Stimulated activated CD4-positive, alpha-beta T cell treated with anti-CD3 and anti-CD28 coated beads, Interleukin-12 subunit alpha, Interleukin-12 subunit beta, amount 100 ng/mL, for 48 hours (primary cell): ENCODE measurements at places on chromosomes 3 and 15.

DNA sequence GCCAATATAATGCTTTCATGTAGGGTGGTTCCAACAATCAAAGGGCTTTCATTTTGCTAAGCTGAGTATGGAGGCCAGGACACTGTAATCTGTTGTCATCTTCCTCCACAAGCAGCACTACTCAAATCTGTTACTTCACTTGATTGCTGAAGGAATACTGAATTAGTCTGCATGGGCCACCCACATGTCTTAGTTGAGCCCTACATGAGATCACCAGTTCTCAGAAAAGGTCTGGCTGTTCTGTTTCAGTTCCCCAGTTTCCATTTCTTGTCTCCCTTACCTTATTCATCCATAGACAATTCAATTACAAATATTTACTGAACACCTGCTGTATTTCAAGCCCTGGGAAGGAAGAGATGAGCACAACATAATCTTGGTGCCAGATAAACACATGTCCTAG is 119.2 kb downstream of the FHIT start:
- DNase-seq = no peak

DNA sequence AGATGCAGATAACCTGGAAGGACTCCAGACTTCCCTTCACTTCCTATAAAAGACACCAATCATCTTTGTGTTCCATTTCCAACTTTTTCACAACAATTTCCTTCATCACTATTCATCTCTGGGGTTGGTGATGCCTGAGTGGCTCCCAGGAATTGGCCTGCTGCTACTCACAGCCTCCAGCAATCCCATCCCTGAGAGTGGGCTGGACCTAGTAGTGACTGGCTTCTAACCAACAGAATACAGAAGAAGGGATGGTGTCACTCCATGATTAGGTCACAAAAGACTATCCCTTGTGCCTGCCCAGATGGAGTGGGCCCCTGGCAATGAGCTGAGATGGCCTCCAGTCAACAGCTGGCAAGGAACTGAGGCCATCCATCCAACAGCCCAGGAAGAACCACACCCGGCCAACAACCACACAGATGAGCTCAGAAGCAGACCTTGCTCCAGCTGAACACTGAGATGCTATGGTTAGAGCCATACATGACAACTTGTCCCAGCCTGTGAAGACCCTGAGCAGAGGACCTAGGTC is 20.9 kb downstream of the OCA2 start:
- DNase-seq = no peak

- DNase-seq = no peak
These were observed 295.1 kb downstream of the SHOX2 start for GRCh38 chr3:157810924-157811718.

- DNase-seq = no peak
These were observed 12.9 kb downstream of the OCA2 start for GRCh38 chr15:28086175-28086703.

DNA sequence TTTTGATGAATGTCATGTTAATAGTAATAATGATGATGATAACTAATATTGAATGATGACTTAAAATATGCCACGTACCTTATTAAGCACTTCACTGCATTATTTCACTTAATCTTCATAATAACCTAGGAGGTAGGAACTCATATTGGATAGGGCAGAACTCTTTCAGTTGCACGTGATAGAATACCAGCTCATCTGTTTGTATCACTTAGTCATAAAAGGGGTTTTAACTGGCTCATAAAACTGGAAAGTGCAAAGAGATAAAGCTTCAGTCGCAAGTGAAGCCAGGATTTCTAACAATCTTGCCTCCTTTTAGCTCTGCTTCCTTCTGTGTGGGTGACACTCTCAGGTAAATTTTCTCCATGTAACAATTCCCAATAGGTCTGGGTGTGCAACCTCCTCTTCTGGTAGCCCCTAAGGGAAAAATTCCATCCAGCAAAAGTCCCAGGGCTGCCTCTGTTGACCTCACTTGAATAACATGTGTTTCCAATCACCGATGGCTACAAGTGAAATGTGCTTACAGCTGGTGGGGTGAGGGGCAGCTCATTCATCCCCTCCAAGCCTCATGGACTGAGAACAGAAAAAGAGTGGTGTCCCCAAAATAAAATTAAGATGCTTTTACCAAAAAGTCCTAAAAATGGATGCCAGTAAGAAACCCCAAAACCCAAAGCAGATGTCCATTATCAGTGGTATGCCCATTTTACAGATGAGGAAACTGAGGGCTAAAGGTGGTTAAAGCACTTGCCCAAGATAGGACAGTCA is 9.3 kb downstream of the GXYLT2 start:
- no peak for DNase-seq

DNA sequence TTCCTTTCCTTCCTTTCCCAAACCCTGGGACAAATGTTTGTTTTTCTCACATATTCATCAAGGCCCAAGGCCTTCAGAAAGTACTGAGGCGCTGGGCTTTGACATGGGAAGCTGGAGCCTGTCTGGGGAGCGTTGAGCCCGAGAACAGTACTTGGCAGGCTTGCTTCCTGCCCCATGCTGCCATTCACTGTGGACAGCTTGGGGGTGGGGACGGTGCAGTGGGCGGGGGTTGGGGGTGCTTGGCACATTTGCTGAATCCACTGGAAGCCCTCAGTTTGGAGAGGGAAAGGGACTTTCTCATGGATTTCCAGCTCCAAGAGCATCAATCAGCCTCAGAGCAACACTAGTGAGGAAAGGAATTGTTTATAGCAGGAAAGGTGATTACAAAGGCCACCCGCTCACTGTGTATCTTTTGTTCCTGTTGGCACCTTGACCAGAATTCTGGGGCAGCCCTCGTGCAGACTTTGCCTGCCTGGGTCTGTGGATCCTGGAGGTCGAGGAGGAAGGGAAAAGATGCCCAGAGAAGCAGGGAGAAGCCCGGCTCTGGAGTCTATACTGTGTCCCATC is 199.8 kb upstream of the RGMA start:
- no peak for DNase-seq

DNA sequence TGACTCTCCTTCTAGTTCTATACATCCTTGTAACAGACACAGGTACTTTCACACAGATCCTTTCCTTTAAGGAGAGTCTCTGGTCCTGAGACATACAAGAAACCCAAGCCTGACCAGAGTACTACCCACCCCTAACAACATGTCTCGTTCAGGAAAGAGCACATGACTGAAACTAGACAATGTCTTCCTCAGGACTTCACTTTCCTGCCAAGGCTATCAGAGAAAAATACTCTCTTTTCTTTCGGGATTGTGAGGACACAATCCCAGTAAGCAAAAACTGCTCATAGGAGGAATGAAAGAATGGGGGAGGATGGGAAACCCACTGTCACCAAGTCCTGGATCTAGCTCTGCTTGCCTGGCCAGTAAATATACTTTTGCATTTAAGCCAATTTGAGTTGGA is 11.5 kb upstream of the ANKRD28 start:
- no peak for DNase-seq

GRCh38 chr3:38121832-38122461 is 15.0 kb downstream of the ACAA1 start:
- DNase-seq = no peak

DNA sequence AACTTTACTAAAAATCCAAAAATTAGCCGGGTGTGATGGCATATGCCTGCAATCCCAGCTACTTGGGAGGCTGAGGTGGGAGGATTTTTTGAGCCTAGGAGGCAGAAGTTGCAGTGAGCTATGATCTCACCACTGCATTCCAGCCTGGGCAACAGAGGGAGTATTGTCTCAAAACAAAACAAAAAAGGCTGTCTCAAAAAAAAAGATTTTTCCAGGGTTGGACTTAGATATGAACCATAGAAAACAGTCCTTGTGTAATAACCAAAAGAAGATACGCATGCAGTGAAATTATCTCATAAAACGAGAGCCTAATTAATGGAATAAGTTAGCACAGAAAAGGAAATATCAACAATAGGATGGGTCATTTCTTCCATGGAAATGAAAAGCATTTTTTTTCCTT is 320.4 kb upstream of the RASGRP1 start:
- DNase-seq = no peak

DNA sequence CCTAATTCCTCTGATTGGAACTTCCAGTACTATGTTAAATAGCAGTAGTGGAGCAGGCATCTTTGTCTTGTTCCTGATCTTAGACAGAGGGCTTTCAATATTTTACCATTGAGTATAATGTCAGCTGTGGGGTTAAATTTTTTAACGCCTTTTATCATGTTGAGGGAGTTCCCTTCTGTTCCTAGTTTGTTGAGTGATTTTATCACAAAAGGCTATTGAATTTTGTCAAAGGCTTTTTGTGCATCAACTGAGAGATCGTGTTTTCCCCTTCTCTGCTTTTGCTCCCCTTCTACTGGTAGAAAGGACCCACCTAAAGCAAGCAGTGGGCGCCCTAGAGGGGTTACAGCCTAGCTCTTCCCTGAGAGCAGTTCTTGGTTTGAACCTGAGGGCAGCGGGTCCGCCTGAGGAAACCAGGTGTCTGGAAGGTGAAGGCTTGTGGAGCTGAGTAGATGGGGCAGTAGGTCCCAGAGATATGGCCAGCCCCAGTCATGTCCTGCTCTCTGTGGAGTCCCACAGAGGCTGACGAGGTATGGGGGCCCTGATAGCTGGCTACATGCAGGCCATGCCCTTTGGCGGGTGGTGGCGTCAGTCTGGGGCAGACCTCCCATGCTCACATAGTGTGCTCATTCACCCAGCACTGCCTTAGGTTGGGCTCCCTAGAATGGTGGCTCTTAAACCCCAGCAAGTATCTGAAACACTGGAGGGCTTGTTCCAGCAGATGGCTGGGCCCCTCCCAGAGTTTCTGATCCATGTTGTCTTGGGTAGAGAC is 11.3 kb downstream of the HDAC11 start:
- DNase-seq = no peak

DNA sequence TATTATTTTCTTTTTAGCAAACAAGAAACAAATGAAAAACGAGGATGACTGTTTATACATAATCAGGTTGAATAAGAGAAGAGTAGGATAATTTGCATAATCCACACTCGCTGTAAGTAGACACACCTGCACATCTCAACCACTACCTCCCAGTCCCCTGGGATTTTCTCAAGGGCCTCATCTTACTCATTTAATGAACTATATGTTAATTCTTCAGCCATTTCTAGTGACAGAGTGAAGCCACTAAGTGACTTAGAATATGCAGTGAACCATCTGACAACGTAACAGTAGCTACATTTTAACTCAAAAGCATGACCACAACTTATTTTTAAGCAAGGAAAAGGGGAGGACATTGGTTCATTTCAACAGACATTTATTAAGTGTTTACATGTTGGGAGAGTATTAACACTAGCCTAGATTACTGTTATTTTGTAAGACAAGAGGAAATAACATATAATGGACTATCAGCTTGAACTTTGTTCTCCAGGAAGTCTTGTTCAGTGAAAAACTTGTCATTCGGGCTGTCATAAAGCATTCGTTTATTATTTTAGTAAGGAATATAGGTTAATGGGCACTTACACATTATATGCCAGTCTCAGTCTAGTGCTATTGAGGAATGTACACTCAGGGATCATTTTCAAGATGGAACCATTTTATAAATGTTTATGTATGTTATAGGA is 173.0 kb upstream of the ROBO2 start:
- no peak for DNase-seq

DNA sequence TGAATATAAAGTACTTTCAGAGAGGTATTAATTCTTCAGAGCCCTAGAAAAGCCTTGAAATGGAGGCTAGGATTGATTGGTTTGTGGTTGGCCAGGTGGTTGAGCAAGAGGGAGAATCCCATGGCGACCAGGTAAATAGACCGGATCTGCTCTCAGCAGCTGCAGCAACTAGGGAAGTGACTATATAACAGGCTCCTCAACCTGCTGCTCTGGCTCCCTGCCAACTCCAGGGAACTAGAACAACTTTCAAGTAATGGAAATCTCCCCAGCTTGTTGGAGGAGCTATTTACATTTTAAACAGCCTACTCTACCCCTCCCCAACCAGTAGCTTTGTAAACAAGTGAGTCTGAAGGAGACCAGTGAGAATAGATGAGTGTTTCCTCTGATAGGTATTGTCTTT is 121.8 kb upstream of the CADM2 start:
- no peak for DNase-seq

DNA sequence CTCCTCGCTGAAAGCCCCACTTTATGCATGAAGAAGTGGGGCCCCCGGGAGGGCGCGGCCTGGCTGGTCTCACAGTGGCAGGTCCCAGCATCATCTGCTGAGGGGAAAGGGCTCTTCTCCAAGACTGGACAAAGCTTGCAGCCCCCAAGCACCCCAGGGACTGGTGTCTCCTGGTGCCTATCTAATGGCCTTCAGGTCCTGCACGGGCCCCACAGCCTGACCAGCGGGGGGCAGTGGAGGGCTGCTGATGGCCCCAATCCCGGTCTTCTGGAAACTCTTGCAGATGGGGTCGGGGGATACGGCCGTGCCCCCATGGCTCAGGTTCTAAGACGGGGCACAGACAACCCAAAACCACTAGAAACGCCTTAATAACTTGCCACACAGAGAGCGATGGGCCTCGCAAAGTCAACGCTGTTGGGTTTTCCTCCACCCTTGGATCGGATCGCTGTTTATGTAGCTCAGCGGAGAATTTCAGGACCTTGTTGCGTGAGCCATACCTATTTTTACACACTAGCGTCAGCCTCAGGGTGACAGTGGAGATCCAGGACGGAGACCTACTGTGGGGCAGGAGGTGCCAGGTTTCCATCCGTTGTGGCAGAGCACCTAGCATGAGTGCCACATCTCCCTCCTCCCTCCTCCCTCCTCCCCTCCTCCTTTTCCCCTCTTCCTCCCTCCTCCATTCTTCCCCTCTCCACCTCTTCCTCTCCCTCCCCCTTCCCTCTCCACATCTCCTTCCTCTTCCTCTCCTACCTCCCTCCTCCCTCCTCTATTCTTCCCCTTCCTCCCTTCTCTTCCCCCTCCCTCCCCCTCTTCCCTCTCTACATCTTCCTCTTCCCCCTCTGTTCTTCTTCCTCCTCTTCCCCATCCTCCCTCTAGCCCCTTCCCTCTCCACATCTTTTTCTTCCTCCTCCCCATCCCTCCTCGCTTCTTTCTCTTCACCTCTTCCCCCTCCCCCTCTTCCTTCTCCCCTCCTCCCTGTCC is 79.3 kb upstream of the ALDH1L1 start:
- DNase-seq = peak; percentile 1

DNA sequence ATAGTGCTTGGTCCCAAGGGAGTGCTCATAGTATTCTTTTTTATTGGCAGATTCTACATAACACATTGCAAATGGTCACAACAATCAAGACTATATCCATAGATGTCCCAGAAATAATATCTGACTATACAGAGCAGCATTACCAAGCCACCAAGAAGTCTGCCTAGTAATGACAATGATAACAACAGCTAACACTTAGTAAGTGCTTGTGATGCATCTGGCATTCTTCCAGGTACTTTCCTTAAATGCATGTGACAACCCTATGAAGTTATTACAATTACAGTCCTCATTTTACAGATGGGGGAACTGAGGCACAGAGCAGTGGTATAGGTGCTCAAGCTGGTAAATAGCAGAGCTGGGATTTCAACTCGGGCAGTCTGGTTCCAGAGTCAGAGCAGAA is 49.6 kb upstream of the ICE2 start:
- no peak for DNase-seq

DNA sequence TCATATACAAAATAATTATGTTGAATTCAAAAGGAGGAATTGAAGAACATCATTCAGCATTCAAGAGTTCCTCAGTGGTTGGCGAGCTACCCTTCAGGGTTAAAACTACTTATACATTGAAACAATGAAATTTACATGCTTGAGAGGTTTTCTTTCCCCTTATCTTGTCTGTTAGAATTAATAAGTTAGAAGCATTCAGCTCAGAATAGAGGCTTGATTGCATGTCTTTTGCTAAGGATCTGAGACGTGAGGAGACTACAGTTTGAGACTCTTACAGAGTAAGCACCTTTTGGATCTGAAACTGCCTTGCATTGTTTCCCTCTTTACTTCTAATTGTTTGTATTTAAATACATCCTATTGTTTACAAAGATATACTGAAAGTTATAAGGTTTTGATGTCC is 157.6 kb downstream of the NSUN3 start:
- DNase-seq = no peak

- DNase-seq = peak; percentile 12
These were observed 157.7 kb upstream of the FAM3D start for GRCh38 chr3:58824285-58824684.
